ENCODE measurements at places on chromosomes 1 and 21.

GRCh38 chr21:36765229-36765628 is 66.3 kb downstream of the SIM2 start:
- DNase-seq = peak; percentile 21

DNA sequence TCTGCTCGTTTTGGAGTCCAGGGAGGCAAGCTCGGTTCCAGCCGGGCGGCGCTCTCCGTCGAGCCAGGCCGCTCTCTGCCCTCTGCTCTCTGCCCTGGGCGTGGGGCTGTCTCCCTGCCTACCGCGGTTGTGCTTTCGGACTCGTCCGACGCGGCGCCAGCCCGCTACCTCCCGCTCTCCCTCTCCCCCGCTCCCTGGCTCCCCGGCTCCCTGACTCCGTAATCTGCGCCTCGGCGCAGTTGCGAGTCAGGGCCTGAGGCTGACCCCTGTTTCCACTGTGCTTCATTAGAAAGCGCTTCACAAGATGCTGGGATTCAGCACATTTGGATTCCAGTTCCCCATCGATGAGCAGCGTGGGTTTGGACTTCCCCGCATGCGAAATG is 2.2 kb downstream of the SOX13 start:
- DNase-seq = peak; percentile 66

- DNase-seq = peak; percentile 62
Measured at GRCh38 chr21:28431022-28431421, 561.7 kb downstream of the LTN1 start.

GRCh38 chr1:217896490-217896889 is 265.3 kb downstream of the SPATA17 start:
- DNase-seq = peak; percentile 29

DNA sequence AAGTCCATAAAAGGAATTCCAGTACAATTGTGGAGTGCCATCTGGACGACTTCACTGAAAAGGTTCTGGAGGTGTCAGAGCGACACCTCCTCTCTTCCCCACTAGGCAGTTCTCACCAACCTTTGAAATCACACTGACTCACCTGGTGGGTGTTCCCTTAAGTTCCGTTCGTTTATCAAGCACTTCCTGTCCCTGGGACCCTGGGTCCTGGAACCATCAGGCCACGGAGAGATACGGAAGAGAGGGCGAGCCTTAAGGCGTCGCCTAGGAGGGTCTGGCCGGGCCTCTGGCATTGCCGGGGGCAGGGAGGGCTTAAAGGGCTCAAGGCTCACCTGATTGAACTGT is 317 bp downstream of the SPAG17 start:
- no peak for DNase-seq

DNA sequence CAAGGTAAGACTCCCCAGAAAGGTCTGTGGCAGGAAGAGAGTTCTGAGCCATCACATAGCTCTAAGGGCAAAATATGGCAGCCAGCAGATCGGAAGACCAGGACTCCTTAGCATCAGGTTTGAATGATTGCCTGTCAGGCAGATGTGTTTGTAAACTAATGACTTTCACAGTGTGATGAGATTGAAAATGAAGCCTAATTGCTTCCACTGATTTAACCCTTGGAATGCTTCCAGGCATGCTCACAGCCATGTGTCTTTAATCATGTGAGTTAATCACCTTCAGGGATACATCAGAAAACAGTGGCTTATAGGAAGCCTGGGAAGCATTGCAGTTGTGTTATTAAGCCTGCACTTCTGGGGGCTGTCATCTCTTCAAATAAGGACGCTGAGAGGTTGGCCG is 82.8 kb downstream of the LRRC53 start:
- no peak for DNase-seq

GRCh38 chr1:37438869-37439343 is 35.5 kb upstream of the ZC3H12A start:
- no peak for DNase-seq

DNA sequence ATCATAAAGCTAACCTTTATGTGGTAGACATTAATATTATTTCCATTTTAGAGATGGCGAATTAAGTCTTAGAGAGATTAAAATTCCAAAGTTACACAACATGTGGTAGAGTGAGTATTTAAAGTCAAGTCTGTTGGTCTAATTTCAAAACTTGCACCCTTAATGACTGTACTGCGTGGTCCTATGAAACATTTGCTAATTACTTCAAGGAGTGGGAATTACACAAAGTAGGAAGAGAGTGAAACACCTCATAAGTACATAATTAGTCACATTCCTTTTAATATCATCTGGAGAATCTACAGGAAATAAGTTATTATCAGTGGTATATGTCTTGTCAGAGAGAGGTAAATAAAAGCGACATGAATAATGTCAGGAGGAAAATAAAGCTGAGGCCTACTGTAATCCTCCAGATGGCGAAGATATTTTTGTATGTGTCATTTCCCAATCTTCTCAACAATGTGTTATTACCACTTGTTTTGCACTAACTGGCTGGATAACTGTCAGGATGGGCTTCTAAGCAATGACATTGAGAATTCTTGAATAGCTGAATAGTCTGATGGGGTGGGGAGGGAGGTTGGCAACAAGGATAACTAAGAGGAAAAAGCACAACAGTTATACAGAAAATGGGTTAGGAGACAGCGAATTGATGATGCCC is 95.5 kb downstream of the TNFSF18 start:
- DNase-seq = peak; percentile 77

DNA sequence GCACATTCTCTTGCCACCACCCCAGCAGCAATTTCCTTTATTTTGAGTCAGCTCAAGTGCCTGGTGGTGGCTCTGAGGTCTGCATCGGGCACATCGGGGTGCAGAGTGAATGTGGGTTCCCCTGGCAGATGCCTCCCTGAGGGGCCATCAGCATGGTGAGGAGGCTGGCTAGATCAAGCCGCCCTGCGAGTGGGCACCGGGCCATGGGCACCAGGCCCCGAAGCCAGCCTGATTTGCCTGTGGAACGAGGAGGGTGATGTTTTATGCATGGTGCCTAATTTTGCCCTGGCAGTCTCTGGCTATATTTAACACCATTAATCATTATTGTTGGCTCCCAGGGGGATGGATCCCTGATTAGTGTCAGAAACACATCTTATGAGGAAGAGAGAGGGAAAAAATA is 36.3 kb downstream of the ACTL8 start:
- DNase-seq = no peak

DNA sequence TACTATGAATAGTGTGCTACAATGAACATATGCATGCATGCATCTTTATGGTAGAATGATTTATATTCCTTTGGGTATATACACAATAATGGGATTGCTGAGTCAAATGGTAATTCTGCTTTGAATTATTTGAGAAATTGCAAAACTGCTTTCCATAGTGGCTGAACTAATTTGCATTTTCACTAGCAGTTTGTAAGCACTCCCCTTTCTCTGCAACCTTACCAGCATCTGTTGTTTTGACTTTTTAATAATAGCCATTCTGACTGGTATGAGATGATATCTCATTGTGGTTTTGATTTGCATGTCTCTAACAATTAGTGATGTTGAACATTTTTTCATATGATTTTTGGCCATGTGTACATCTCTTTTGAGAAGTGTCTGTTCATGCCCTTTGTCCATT is 24.0 kb upstream of the DIRAS3 start:
- no peak for DNase-seq

DNA sequence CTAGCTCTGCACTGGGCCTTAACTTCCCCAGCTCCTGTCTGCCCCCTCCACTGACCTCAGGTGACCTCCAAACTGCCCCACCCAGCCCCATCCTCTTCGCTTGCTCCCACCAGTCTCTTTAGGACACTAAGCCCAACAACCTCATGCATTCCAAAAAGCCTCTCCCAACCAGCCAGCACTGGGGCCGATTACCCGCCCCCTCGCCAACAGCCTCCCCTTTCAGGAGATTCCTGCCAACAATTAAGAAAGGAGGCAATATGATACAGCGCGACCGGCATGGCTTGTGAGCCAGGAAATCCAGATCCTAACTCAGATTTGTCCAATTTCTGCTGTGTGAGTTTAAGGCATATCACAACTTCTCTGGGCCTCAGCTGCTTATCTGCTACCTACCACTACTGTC is 14.7 kb downstream of the KANK4 start:
- DNase-seq = no peak

DNA sequence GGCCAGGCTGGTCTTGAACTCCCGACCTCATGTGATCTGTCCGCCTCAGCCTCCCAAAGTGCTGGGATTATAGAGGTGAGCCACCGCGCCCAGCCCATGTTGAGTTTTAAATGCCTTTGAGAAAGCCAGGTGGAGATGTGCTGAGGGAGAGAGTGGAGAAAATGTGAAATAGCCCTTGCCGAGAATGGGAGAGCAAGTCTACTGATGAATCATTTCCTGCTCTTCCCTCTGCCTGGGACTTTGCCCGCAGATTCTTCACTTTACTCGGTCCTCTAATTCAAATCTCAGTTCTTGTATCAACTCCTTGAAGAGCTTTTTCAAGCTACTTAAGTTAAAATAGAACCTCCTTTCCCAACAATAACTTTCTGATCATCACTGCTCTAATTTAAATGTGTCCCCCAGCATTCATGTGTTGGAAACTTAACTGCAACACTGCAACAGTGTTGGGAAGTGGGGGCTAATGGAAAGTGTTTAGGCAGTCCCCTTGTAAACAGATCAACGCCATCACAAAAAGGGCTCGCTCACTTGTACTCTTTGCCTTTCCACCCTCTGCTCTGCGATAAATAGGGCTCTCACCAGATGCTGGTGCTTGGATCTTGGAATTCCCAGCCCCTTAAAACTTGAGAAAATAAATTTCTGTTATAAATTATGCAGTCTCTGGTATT is 27.8 kb downstream of the OSBPL9 start:
- DNase-seq = peak; percentile 88

DNA sequence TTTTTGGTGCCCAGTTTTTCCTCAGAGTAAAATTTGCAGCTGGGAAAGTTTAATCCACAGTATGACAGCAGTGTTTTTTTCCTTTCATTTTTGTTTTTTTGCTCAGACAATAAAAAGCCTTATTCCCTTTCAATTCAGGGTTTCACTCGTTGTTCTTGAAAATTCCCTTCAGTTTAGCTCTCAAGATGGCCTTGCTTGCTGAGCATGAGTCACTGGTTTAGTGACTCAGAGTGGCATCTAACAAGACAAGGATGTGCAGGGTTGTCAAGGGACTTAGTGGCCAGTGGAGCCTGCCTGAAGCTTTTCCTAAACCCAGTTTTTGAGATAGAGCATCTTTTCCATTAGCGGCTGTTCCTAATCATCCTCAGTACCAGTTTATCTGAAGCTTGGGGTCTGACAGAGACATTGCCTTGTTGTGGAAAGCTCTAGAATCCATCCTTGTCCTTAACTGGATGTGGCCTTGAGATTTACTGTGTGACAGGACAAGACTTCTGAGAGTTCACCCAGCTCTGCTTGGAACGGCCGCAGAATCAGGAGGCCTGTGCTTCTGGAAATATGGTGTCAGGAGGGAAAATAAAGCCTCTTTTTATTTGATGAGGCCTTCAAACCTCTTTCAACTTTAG is 48.4 kb upstream of the DNAJC6 start:
- DNase-seq = peak; percentile 92

DNA sequence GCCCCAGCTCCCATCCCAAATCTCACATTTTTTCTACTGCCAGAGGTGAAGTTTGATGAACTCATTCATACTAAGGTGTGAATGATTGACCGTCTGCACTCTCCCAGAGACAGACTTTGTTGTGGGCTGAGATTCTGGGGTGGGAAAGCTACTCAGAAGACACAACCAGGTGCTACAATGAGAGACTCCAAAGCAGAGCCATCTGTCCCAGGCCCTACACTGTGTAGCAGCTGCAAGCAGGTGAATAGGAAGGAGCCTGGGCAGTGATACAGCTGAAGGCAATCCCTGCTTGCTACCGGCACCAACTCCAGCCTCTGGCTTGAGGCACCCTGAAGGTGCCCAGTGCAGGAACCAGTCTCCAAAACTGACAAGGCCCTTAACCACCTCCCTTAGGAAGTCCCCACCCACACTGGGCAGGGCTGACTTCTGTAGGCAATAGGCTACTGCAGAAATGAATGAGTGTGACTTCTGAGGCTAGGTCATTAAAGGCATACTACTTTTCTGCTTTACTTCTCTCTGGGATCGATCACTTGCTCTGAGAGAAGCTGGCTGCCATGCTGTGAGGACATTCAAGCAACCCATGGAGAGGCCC is 79.7 kb upstream of the RUNX3 start:
- no peak for DNase-seq

DNA sequence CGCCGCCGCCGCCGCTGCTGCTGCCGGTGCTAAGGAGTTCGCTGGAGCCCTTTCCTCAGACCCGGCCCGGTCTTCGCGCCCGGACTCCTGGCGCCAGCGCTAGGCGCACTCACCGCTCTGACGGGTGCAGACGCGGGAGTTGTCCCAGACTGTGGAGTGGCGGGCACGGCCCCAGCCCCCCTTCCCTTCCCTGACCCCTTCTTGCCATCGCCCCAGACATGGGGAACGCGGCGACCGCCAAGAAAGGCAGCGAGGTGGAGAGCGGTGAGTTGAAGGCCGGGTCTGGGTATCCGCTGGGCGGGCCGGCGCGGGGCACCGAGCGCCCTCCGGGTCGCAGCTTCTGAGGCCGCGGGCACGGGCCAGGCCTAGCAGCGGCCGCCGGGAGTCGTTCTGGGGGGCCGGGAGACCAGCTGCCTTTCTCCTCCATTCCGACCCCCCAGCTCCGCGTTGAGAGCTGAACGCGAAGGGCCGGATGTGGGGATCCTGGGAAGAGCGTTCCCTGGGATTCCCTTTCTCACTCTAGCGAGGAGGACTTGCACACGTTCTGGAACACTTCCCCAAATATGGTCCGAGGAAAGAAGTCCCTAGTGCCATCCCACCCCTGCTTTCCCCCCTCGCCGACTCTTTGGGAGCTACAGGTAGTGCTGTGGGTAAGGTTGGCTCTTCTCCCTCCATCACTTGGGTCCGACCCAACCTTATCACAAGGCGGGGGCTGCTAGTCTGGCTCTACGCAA is 65.8 kb upstream of the PRKACB start:
- peak; percentile 59 for DNase-seq
